HS-27A (cell line): ENCODE measurements at places on chromosomes 11 and 22.

DNA sequence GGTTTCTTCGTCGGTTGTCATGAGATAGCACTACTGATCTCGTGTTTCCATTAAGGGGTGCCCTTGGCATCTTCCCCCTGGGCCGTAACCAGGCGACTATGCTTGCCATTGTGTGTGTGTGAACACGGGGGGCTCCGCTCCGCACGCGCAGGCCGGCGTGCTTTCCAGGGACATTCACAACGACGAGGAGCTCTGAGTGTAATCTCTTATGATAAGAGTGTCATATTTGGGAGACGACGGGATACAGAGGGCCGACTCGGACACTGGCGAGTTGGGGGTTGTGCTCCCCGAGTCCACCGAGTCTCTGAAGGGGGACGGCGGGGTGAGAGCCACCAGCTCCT, 170.9 kb upstream of the CTSC start:
- DNase-seq = no peak

DNA sequence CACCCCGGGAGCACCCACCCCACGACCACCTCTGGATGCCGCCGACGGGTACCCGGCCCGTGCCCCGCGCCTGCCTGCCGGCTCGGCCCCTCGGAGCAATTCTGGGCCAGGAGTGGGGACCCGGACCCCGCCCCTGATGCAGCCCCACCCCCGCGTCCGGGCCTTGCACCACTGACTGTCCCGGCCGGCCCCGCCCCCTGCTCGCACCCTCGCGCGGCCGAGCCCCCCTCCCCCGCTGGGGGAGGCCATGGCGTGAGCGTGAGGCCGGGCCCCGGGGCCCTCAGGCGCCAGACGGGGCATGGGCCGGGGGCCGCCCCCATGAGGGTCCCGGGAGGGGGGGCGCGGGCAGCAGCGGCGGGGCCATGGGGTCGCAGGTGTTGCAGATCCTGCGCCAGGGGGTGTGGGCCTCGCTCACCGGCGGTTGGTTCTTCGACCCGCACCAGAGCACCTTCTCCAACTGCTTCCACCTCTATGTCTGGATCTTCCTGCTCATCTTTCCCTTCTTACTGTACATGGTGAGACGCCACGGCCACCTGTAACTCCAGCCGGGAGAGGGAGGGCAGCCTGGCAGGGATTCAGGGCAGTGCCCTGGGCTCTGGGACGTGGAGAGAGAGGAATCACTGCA, 486 bp downstream of the PCNX3 start:
- DNase-seq = no peak

GRCh38 chr22:18057568-18058209, 20.1 kb upstream of the PEX26 start:
- no peak for DNase-seq

DNA sequence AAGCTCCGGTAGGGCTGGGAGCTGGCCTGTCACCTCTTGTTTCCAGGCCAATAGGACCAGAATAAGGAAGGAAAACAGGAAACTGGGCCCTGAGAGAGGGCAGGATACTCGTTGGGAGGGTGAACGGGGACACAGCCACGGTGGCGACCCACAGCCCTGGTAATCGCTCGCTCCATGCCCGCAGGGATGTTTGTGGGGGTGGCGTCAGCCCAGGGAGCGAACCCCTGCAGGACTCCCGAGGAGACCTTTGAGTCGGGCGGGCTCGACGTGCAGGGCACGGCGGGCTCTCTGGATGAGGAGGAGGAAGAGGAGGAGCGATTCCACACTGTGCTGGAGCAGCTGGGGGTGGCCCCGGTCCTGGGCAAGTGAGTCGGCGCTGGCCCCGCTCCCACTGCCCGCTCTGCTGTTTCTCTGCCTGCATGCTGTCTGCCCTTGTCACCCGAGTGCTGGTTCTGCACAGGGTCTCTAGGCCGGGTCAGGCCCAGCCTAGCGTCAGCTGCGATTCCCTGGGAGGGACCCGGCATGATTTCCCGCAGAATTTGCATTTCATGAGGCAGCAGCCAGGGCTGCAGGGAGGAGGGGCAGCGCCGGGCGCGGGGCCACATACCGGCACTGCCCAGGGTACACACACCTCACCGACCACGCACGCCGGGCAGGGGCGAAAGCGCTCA, 1.6 kb downstream of the CRACR2B start:
- DNase-seq = no peak

GRCh38 chr22:26573026-26573662, 16.8 kb downstream of the TPST2 start:
- no peak for DNase-seq

GRCh38 chr11:15112131-15112541, 2.6 kb upstream of the INSC start:
- no peak for DNase-seq

- DNase-seq = no peak
Measured at GRCh38 chr11:46845440-46845739, 690 bp downstream of the CKAP5 start.

DNA sequence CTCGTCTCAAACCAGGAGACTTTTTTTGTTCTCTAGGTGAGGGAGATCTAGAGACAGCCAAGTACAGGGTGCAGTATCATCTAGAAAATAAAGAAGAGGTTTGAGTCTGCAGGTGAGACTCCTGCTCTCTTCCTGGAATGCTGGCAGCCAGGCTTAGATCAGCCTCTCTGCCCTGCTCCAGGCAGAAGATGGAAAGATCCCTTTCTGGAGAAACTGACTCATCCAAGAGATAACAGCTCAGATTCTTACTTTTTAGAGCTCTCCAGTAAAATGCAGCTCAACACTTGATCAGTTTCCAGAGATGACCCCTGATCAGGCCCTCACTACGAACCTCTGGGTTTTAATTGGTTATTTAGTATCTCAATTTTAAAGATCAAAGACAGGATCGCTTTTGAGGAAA, 44.6 kb upstream of the EHF start:
- no peak for DNase-seq

DNA sequence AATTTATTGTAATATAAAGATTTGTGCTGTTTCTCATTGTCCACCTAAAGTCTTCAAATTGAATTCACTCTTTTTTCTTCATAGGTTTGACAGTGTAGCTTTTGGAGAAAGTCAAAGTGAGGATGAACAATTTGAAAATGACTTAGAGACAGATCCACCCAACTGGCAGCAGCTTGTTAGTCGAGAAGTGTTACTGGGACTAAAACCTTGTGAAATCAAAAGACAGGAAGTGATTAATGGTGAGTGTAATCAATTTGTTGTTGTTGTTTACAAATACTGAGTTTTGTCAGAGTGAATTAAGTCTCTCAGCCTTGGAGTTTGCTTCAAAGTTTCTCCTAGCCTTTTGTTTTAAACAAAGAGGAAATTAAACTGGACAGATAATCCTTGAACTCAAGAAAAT, 53.6 kb upstream of the GRIK4 start:
- DNase-seq = no peak

DNA sequence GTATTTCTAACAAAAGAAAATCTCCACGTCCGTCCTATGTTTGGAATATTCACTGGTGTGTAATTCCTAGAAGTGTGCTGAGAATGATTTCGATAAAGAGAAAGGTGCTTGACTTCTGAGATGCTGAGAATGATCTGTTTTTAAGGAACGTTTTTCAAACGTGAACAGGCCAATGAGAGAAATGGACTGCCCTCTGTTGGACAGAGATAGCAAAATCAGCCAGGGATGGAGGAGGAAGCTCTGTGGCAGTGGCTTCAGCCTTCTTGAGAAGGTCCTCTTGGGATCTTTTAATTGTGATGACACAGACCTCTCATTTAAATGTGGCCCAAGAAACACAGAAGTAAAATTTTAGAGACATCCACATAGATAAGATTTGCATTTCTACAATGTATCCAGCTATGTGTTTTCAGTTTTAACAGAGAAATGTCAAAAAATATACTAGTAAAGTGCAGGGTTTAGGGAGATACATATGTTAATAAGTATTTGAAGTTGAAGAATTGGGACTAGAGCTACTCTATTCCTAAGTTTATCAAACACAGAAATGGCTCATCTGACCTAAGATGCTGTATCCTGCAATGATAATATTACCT, 84.0 kb upstream of the RCN1 start:
- peak; percentile 50 for DNase-seq

DNA sequence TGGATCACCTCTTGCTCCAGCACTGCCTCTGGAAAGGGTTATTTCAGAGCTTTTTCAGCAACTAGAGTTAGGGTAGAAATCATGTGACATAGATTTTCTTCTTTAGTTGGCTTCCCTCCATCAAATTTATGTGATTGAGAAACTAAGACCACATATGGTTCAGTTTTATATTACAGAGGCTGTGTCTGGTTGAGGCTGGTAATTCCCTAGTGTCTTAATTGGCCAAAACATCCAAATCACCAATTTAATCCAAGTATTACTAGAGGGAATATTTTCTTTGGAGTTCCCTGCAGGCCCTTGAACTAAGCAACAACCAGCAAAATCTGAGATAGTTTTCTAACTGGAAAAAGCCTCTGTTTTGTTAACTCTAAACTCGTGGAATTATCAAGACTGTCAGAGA, 136.3 kb downstream of the ARHGAP42 start:
- DNase-seq = no peak

GRCh38 chr11:11789735-11790369, 51.9 kb upstream of the USP47 start:
- DNase-seq = no peak

DNA sequence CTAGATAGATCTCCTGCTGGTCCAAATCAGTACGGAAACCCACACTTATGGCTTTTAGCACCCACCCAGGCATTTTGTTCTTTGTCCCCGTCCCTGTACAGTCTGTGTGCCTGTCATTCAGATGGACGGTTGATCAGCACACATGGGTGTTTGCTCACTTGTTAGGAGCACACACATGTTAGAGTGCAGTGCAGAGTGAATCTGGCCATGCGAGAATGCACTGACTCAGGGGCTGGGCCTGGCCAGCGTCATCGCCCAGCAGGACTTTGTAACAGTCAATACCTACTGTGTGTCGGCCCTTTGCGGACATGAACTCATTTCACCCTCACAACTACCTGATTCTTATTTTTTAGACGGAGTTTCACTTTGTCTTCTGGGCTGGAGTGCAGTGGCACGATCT, 3.4 kb downstream of the RPS6KA4 start:
- DNase-seq = no peak

GRCh38 chr11:121727942-121728341, 275.2 kb upstream of the SORL1-AS1 start:
- DNase-seq = no peak
